Large intestine (tissue), 12 donors: ENCODE measurements at places on chromosomes 2 and 18. TPM values are rescaled to one million over a fixed set of nuclear protein-coding genes. Genes with fewer than 3 reads are reported as not detected.

LMAN1 gene
- polyA plus RNA-seq = 94.4 TPM

SERPINB11 gene
- polyA plus RNA-seq = not detected

CLEC4F gene
- 2.9 TPM for polyA plus RNA-seq

UGT1A10 gene
- 0.06 TPM for polyA plus RNA-seq

BOK gene
- 8.8 TPM for polyA plus RNA-seq

POU3F3 gene
- not detected for polyA plus RNA-seq

- H3K36me3 ChIP-seq = peaks cover 14% of the 10 kb centered on the region
- peak overlapping the region; percentile 44 for H3K27ac ChIP-seq
- no peak for DNase-seq
- H3K27me3 ChIP-seq = no peaks in the 10 kb centered on the region
- no peaks in the 10 kb centered on the region for H3K4me1 ChIP-seq
- H3K4me3 ChIP-seq = no peak overlapping the region
Measured at GRCh38 chr2:200428961-200429665, 80.8 kb downstream of the KCTD18 start.

DNA sequence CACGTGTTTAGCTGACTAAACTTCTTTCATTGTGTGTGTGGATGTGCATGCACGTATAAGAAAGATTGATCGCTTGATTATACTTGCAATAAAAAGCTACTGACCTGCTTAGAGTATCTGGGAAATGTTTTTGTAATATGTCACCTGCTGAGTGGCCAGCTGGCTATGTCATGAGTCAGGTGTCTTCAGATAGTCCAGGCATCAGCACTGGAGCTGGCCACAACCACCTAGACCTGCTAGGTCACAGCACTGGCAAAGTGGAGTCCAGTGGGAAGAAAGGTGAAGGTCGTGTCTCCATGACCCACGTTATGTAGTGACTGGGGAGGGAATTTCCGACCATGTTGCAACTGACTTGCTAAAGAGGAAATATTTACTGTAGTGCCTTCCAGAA lies 147.0 kb downstream of the ESCO1 start:
- H3K36me3 ChIP-seq = no peaks in the 10 kb centered on the region
- H3K27me3 ChIP-seq = no peaks in the 10 kb centered on the region
- DNase-seq = no peak

DNA sequence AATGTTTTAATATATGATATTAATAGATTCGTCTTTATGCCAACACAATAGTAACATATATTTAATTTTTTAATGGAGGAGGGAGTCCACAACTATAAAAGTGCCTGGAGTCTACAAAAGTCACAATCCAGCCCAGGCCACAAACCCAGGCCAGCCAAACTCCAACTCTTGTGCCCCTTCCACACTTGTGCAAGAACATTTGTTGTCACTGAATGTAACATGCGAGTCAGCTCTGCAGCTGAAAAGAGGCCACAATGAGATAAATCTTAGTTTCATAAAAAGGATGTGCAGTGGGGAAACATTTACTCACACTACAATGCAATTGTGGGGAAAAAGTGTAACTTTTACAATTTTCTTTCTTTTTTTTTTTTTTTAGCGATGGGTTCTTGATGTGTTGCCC lies 110.8 kb downstream of the MCFD2 start:
- no peak for DNase-seq
- no peaks in the 10 kb centered on the region for H3K36me3 ChIP-seq
- no peak overlapping the region for H3K4me3 ChIP-seq
- H3K27ac ChIP-seq = no peak overlapping the region

- H3K4me1 ChIP-seq = no peaks in the 10 kb centered on the region
- no peak overlapping the region for H3K27ac ChIP-seq
- H3K36me3 ChIP-seq = no peaks in the 10 kb centered on the region
- no peaks in the 10 kb centered on the region for H3K27me3 ChIP-seq
Measured at GRCh38 chr2:199509403-199509802, 51.7 kb upstream of the SATB2 start.

DNA sequence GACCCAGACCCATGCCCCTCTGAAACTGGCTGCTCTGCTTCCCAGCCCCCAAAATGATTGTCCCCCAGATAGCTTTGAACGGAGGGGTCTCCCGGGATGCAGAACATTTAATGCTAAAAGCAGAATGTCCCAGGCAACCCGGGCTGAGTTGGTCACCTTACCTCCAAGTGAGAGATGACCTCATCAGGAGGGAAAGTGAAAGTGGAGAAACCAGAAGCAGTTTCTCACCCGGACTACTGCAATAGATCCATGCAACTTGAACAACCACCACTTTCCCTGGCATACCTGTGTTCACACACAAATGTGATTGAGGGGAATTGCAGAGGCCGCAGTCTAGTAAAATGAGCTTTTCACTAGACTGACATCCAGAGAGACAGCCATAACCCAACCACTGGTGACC lies 75.3 kb upstream of the NPAS2 start:
- H3K27ac ChIP-seq = no peak overlapping the region
- H3K4me3 ChIP-seq = no peak overlapping the region
- H3K36me3 ChIP-seq = no peaks in the 10 kb centered on the region
- H3K27me3 ChIP-seq = peaks cover 2% of the 10 kb centered on the region
- peak; percentile 60 for DNase-seq

GRCh38 chr2:145987793-145988192 lies 1467.9 kb upstream of the ZEB2 start:
- H3K27me3 ChIP-seq = no peaks in the 10 kb centered on the region
- H3K4me3 ChIP-seq = no peak overlapping the region
- no peaks in the 10 kb centered on the region for H3K4me1 ChIP-seq
- no peak overlapping the region for H3K27ac ChIP-seq

GRCh38 chr2:235577404-235578330 lies 83.8 kb downstream of the AGAP1 start:
- H3K27ac ChIP-seq = no peak overlapping the region
- H3K4me1 ChIP-seq = no peaks in the 10 kb centered on the region
- no peak overlapping the region for H3K4me3 ChIP-seq
- DNase-seq = no peak
- H3K27me3 ChIP-seq = no peaks in the 10 kb centered on the region

GRCh38 chr2:19682493-19682892 lies 219.3 kb downstream of the TTC32 start:
- no peaks in the 10 kb centered on the region for H3K4me1 ChIP-seq
- no peak overlapping the region for H3K27ac ChIP-seq
- H3K27me3 ChIP-seq = no peaks in the 10 kb centered on the region
- DNase-seq = peak; percentile 11

DNA sequence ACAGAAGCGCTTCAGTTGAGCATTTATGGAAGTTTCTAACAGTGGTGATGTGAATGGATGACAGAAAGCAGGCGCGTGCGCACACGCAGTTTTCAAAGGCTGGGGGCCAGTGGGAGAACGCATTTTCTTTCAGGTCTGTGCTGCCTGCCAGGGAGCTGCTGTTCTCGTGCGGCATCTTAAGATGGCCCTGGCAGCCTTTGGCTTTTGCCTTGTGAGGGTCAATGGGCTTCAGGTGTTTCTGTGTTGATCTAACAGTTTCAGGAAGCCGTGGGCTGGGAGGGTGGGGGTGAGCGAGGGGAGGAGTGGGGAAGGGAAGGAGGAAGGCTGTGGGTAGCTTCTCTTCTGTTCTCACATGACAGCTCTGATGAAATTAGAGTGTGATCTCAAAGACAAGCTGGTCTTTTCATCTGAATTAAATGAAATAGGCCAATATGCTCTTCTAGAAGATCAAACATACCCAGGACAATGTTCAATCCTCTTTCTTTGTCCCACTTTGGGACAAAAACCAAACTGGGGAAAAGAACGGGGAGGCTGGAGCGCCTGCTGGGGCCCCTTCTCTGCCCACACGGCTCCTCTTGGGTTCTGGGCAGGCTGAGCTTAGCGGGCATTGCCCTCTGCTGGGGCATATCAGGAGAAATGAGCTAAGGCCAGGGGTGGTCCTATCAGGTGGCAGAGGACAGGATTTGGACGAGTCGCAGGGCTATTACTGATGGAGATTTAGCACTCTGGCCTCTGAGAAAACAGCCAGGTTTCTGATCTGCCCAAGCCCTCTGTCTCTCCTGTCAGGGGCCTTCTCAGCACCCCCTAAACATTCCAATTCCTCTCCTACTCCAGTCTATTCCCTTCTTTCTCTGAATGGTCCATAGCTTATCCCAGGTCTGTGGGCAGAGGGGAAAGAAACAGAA lies 126.2 kb upstream of the LGALSL start:
- no peak overlapping the region for H3K4me3 ChIP-seq
- no peak for DNase-seq
- H3K27ac ChIP-seq = no peak overlapping the region
- no peaks in the 10 kb centered on the region for H3K36me3 ChIP-seq
- H3K27me3 ChIP-seq = no peaks in the 10 kb centered on the region
- peaks cover 21% of the 10 kb centered on the region for H3K4me1 ChIP-seq

DNA sequence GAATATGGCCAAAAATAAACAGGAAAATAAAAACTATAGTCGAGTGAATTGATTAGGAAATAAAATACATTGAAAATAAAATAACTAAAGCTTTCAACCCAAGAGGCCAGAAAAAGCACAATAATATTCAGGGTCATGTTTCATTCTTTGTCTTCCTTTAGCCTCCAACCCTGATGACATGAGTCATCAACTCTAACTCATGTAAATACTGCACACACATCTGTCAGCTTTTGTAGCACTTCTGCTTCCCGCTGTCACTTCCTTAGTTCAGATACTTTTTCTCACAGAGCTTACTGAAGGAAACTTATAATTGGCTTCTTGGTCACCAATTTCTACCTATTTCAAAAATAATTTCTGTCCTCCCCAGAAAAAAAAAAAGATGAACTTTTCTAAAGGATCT lies 112.8 kb downstream of the UPP2 start:
- no peaks in the 10 kb centered on the region for H3K4me1 ChIP-seq
- no peaks in the 10 kb centered on the region for H3K27me3 ChIP-seq
- no peak overlapping the region for H3K27ac ChIP-seq
- H3K4me3 ChIP-seq = no peak overlapping the region

- H3K4me3 ChIP-seq = no peak overlapping the region
- DNase-seq = no peak
- H3K27ac ChIP-seq = no peak overlapping the region
- H3K27me3 ChIP-seq = no peaks in the 10 kb centered on the region
Measured at GRCh38 chr2:165472922-165473321, 3.4 kb downstream of the CSRNP3 start.

DNA sequence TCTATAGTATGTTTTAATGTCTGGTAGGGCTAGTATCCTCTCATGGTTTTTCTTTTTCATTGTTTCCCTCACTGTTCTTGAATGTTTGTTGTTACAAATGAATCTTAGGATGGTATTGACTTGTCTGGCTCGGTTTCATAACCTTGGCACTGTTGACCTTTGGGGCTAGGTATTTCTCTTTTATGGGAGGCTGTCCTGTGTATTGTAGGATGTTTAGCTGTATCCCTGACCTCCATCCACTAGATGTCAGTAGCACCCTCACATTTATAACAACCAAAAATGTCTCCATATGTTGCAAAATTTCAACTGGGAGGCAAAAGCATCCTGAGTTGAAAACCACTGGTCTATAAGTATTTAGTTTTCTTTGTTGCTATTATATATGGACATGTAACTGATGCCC lies 7.0 kb upstream of the AOX1 start:
- H3K27me3 ChIP-seq = no peaks in the 10 kb centered on the region
- H3K27ac ChIP-seq = no peak overlapping the region
- DNase-seq = peak; percentile 30
- H3K4me3 ChIP-seq = no peak overlapping the region

DNA sequence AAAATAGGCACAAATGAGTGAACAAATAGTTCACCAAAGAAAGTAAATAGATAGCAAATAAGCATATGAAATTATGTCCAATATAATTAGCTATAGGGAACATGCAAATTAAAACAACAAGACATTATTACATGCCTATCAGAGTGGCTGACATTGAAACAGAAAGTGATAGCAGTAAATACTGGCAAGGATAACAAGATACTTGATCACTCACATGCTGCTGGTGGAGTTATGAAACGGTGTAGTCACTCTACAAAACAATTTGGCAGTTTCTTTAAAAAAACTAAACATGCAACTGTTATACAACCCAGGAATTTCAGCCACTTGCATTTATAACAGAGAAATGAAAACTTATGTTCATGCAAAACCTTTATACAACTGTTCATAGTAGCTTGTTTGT lies 439.2 kb upstream of the ACVR2A start:
- H3K27me3 ChIP-seq = no peaks in the 10 kb centered on the region
- H3K36me3 ChIP-seq = no peaks in the 10 kb centered on the region

DNA sequence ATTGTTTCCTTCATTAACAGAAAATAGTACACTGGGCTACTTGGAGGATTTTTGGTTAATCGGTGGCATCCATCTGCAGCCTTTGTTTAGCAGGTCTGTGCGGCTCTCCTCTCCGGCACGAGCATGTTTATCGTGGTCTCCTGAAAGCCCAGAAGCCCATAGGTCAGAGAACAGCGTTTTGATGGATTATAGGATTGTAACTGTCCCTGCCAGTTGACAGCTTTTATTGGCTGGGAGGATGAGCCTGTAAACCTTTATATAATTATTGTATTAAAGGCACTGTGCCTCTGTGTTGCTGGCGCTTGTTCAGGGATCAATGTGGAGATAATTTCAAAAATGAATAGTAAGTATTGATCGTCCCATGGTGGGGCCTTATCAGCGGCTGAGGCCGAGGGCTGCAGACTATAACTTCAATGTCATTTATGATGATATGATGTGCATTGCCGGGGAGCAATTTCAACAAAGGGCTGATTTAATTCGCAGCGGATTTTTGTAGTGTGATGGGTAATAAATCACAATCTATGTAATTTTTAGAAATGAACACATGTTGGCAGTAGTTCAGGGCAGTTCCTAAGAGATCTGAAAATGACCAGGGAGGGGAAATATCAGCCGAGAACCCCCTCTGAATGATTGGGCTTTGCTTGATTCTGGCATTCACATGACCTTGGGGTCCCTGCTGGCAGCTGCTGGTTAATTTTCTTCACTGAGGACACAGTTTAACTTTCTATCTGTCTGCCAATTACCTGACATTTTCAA lies 736.1 kb downstream of the GALR1 start:
- H3K27ac ChIP-seq = no peak overlapping the region
- no peaks in the 10 kb centered on the region for H3K4me1 ChIP-seq
- H3K4me3 ChIP-seq = no peak overlapping the region
- no peak for DNase-seq
- no peaks in the 10 kb centered on the region for H3K36me3 ChIP-seq
- no peaks in the 10 kb centered on the region for H3K27me3 ChIP-seq

DNA sequence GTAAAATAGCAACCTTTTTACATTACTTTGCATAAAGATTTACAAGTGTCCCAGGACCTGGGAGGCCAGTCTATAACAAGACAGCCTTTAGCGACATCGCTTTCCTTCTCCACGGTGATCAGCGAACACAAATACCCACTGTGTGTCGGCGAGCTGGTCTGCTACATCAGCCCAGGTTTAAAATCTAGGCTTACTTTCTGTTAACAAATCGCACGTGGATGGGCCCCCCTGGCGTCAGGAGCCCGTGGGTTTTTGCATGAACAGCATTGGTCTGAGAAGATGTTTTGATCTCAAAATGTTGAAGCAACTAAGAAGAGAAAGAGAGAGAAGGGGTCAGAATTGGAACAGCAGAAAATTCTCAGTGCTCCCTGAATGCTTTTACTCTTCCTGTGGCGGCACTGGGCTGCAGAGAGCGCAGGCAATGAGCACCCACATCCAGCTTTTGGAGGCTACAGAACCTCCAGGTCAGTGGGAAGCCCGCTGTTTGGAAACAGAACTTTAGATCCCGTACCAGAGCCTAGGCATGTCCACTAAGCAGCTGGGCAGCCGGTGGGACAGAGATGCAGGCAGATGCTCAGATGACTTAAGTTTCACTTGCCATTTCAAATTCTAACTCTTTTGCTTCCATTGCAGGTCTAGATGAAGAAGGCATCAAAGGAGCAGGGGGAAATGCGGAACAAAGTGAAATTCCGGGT lies 32.9 kb downstream of the CYP27C1 start:
- no peak for DNase-seq
- H3K4me1 ChIP-seq = no peaks in the 10 kb centered on the region
- H3K27me3 ChIP-seq = peaks cover 2% of the 10 kb centered on the region
